ENCODE measurements at places on chromosomes 1 and 21.

DNA sequence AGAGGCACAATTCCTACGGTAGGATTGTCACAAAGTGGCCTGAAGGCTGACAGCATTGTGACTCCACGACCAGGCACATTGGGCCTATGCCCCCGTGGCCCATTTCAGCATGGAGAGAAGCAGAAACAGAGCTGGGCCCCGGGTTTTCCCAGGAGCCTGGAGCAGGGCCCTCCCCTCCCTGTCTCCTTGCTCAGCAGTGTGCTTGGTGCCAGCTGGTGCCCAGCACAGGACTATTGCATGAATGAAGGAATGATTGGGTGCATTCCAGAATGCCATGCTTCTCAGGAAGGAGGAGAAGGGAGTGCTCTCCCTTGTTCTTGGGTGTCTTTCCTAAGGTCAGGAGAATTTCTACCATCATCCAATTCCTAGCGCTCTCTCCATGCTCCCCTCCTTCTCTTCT lies 33.7 kb downstream of the IER5 start:
- no peak for DNase-seq

DNA sequence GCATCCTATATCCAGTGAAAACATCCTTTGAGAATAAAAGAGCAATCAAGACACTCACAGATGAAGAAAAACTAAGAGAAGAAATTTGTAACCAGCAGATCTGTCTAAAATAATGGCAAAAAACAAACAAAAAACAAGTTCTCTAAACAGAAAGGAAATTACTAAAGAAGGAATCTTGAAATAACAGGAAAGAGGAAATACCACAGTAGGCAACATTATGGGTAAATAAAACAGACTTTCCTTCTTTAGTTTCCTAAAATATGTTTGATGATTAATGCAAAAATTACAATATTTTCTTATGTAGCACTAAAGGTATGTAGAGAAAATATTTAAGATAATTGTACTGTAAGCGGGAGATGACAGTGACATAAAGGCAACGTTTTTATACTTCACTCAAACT lies 23.5 kb downstream of the SLC19A1 start:
- no peak for DNase-seq

DNA sequence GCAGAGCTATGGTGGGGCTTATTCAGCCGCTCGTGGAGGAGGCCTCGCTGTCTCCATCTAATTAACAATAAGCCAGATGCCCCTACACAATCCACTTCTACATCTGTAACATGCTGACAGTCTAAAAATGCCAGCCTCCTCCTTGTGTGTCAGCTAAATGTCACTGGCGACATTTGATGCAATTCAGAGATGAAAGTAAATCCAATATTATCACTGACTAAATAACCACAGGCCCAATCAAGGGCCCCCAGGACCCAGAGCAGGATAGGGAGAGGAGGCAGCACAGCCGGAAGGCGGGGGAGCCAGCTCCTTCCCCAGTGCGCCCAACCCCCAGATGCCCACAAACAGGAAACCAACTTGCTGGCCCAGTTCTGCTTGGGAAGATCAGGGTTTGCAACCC lies 76.6 kb downstream of the DMRTA2 start:
- no peak for DNase-seq

GRCh38 chr1:40633931-40634376 lies 31.5 kb downstream of the RIMS3 start:
- DNase-seq, result peak; percentile 15

- DNase-seq, result no peak
Observed at GRCh38 chr1:232912845-232913580, 37.4 kb upstream of the NTPCR start.

GRCh38 chr1:24535021-24535424 lies 20.9 kb upstream of the NCMAP start:
- peak; percentile 54 for DNase-seq

GRCh38 chr1:245007852-245008251 lies 143.5 kb upstream of the HNRNPU start:
- DNase-seq, result no peak

- DNase-seq, result no peak
Observed at GRCh38 chr1:155645648-155646047, 35.6 kb downstream of the MSTO1 start.

GRCh38 chr1:245807306-245807705 lies 652.5 kb downstream of the KIF26B start:
- DNase-seq, result peak; percentile 30

GRCh38 chr1:53076721-53077598 lies 14.9 kb downstream of the PODN start:
- no peak for DNase-seq

DNA sequence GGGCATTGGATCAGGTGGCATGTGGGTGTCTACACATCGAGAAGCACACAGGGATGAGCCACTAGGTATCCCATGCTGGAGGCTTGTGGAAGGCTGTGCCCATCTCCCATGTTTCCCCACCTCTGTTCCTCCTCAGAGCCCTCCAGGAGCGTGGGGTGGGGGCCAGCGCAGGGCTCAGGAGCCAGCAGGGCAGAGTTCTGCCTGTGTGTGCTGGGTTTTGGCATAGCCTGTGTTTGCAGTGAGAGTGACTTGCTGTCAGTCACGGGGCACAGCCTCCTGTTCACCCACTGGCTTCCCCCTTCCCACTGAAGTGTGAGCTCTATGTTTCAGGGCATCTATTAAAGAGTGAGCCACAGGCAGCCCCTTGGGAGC lies 10.4 kb downstream of the IBA57 start:
- DNase-seq, result no peak

DNA sequence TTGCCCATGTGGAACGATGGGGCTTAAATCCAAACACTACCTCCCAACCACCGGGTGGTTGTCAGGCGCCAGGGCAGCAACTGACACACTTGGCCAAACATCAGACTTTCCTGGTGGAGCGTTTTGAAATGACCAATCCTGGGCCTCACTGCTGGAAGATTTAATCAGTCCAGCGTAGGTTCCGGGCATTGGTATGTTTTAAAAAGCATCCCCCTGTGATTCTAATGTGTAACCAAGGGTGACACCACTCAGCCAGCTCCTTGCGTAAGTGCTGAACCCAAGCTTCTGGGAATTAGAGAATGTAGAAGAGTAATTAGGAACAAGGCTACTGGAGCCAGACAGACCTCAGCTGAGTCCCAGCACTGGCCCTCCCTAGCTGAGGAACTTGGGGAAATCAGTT lies 44.8 kb upstream of the KAZN start:
- DNase-seq, result no peak
